Sigmoid colon (tissue), 7 donors: ENCODE measurements at places on chromosomes 13 and 19.
A peak's percentile ranks its signal among the peaks of the same experiment; 100 is the strongest.

- no peak for DNase-seq
Measured at GRCh38 chr19:14977128-14977527, 2.5 kb downstream of the SLC1A6 start.

DNA sequence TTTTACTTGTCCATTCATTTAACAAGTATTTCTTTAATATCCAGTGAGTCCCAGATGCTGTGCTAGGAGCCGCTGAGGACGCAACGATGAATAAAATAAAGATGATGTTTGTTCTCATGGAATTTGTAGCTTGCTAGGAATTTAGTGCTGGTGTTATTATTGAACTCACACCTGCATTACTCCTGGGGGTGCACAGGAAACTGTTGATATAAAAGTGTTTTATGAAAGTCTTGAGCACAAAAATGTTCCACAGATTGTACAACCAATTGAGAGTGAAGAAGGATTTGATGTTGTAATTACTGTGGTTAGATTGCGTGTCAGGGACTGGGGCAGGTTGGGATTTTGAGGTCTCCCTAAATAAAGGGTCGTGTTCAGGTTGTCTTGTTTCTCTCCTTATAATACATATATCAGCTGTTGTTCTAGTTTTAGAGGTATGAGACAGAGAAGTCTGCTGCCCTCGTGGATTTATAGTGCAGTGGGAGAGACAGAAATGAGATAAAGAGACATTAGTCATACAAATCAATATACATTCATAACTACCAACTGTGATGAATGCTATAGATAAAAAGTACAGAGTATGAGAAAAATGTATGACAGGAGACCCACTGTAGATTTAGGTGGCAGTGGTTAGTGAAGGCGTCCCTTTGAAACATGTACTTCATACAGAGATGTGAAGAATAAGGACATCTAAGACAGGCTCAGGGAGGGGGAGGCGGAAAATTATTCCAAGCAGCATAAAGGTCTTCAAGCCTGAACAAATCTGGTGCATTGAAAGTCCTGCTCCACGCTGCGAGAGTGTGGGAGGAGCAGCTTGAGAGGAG lies 11.3 kb downstream of the CACNG6 start:
- no peak for DNase-seq

DNA sequence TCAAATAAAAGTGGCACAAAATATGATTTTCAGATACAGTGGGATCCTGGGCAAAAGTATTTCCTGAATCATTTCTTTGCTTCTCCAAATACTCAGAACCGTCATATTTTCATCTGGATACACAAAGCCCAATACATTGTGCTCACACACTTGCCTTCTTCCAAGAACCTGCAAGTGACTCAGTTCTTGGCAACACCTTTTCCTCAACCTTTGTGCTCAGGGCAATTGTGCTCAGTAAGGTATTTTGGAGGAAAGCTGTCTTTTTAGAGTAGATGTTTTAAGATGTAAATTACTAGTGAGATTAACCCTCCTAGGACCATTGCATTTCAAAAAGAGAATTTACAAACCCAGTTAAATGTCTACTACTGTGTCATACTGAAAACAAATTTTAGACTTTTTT lies 233.5 kb downstream of the EFNB2 start:
- no peak for DNase-seq

DNA sequence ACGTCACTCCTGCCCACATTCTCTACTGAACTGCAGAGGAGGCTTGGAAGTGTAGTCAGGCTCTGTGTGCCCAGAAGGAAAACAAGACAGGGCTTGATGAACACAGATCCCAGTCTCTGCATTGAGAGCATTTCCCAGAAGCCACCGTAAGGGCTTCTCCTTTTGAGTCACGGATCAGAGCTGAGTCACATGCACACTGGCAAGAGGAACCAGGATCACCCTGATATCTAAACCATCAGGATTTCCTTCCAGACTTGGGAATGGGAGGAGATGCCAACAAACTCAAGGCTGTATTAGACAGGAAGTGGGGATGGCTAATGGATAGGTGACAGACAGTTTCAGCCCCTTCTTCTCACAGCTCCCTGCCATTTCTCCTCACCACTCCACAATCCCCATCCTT lies 17.7 kb upstream of the FBXO17 start:
- DNase-seq: no peak

- DNase-seq: no peak
Measured at GRCh38 chr13:32791545-32792172, 205.4 kb downstream of the PDS5B start.

GRCh38 chr13:88592105-88592504 lies 920.9 kb downstream of the SLITRK5 start:
- peak; percentile 36 for DNase-seq

GRCh38 chr19:19257836-19258588 lies 15.1 kb downstream of the TM6SF2 start:
- DNase-seq: no peak

DNA sequence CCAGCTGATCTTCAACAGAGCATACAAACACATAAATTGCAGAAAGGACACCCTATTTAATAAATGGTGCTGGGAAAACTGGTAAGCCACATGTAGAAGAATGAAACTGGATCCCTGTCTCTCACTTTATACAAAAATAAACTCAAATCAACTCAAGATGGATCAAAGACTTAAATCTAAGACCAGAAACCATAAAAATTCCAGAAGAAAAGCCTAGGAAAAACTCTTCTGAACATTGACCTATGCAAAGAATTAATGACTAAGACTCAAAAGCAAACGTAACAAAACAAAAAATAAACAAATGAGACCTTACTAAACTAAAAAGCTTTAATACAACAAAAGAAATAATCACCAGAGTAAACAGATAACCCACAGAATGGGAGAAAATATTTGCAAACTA lies 74.5 kb upstream of the ABCC4 start:
- no peak for DNase-seq

DNA sequence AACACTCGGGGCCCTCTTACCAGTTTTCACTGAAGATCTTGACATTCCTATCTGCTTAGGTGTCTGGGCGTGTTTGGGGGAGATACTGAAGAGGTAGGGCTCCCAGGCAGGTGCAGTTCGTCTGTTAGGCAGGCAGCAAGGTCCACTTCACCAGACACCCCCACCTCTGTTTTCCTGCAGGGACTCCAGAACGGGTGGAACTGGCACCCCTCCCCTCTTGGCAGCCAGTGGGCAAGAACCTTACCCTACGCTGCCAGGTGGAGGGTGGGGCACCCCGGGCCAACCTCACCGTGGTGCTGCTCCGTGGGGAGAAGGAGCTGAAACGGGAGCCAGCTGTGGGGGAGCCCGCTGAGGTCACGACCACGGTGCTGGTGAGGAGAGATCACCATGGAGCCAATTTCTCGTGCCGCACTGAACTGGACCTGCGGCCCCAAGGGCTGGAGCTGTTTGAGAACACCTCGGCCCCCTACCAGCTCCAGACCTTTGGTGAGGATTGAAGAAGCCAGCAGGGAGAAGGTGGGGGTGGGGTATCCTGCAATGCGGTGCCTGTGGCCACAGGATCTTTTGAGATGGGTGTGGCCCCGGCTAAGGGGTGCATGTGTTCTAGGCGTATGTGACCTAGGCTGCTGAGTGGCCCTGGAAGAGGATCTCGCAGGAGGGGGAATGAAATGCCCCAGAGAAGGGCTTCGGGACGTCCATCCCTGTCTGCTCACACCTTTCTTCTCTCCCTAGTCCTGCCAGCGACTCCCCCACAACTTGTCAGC lies 3.3 kb upstream of the ICAM4 start:
- DNase-seq: no peak

DNA sequence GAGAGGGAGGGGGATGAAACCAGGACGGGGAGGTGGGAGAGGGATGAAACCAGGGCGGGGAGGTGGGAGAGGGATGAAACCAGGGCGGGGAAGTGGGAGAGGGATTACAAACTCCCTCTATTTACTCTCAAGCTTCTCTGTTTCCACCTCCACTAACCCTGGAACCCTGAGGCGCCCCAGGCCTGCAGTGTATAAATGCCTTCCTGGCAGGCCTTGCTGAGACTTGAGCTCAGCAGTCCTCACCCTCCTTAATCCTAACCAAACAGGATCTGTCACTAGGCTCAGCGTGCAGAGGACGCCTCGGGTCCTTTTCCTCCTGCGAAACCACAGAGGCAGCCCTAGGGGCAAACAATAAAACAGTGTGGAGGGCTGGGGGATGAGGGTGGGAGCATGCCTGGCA lies 32.1 kb upstream of the OR1M1 start:
- no peak for DNase-seq

GRCh38 chr13:20828539-20829364 lies 55.0 kb upstream of the EEF1AKMT1 start:
- no peak for DNase-seq

DNA sequence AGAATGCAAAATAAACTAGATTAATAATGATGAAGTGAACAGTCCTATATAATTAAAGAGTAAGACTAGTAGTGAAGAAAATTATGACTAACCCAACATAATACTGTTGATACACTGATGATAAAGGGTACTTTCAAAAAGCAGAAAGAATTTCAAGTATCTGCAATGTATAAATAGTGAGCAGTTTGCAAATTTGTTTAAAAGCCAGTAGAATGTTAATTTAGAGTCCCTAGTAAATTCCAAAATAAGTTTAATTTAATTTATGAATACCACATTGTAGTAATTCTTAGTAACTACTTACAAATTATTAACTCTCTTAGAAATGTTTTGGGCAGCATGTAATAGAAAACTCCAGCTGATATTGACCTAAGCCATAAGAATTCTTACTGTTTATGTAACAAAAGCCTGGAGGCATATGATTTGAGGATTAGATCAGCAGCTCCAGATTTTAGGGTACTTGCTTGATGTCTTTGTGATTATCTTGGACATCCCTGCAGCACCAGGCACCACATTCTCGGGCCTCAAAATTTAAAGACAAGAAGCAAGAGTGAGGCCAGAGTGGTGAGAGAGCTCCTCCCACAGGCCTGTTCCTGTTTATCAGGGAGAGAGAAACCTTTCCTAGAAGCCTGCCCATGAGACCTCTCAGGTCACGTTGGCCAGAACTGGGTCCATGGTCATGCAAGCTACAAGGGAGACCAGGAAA lies 67.6 kb upstream of the TDRD3 start:
- DNase-seq: no peak

DNA sequence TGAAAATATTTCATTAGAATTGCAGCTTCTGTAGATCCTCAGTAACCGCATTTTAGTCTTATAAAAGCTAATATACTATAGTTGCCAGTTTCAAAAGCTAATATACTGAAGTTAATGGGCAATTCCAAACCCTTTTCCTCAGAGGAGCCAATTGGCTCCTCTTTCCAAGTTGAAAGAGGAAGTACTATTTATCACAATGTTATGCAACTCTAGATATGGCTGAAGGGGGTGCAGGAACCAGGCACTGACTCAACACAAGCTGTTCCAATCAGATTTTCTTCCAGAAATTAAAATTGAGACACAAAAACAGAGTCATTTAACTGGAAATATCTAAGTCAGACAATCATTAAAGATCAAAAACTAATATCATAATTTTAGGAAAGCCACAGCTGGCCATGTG lies 258.9 kb downstream of the PCDH20 start:
- DNase-seq: no peak
